ENCODE measurements at places on chromosomes 1 and 21.

GRCh38 chr1:101288491-101288944 is 51.7 kb downstream of the S1PR1 start:
- peak; percentile 84 for DNase-seq

GRCh38 chr1:54825696-54826095 is 24.6 kb upstream of the TTC22 start:
- no peak for DNase-seq

DNA sequence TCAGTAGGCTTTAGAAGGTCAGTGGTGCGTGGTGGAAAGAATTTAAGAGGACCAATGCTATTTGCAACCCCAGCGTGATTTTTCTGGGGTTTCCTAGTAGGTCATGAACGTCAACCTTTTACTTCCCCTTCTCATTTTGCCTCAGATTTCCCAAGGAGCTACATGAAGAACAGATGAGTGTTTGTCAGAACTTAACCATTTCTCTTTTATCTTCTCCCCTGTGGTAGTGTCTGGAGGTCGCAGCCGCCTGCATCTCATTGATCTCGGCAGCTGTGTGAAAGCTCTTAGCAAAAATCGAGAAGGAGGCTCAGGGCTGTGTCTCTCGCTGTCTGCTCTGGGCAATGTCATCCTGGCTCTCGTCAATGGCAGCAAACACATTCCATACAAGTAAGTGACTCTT is 491.1 kb downstream of the KIF26B start:
- DNase-seq = no peak

DNA sequence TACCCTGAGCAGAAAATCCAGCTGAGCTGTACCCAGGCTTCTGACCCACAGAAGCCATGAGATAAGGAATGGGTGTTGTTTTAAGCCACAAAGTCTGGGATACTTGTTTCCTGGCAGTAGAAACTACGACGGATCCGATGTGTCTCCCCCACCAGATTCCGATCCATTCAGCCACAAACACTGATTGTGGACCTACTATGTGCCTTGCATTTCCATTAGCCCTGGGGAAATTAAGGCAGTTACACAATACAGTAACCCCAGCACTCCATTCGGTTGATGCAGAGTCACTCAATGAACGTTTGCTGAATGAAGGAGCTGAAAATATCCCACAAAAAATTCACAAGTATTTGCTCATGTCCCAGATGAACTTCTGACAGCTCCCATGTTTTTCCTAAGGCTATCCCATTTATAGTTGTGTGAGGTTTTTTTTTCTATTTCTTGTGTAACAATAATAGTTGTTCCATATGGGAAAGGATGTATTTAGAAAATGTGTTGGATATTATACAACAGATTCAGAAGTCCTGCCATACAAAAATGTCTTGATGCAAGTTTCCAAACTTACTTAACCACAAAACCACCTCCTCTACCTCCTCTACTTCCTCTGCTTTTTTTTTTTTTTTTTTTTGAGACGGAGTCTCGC is 29.6 kb upstream of the KAZN start:
- no peak for DNase-seq

DNA sequence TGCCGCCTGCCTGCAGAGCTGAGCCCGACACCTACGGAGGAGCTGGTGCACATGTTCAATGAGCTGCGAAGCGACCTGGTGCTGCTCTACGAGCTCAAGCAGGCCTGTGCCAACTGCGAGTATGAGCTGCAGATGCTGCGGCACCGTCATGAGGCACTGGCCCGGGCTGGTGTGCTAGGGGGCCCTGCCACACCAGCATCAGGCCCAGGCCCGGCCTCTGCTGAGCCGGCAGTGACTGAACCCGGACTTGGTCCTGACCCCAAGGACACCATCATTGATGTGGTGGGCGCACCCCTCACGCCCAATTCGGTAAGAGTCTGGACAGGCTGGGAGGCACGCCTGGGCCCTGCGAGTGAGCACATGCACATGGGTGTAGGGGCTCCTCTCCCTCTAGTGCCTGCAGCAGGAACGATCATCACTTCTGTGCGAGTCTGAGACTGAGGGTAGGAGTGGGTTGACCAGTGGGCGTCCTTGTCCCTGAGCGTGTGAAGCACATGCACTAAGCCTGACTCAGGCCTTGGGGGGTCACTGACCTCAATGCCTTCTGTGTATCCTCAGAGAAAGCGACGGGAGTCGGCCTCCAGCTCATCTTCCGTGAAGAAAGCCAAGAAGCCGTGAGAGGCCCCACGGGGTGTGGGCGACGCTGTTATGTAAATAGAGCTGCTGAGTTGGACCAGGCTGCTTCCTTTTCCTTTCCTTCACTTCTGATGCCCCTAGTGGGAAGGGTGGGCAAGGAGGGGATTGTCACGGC is 6.9 kb downstream of the DMAP1 start:
- no peak for DNase-seq

DNA sequence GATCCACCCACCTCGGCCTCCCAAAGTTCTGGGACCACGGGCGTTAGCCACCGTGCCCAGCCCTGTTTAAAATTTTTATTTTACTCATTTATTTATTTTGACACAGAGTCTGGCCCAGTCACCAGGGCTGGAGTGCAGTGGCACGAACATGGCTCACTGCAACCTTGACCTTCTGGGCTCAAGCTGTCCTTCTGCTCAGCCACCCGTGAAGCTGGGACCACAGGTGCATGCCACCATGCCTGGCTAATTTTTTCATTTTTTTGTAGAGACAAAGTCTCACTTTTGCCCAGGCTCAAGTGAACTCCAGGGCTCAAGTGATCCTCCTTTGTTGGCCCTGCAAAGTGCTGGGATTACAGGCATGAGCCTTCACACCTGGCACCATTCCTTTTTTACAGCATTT is 27.5 kb upstream of the DNAJC6 start:
- no peak for DNase-seq

DNA sequence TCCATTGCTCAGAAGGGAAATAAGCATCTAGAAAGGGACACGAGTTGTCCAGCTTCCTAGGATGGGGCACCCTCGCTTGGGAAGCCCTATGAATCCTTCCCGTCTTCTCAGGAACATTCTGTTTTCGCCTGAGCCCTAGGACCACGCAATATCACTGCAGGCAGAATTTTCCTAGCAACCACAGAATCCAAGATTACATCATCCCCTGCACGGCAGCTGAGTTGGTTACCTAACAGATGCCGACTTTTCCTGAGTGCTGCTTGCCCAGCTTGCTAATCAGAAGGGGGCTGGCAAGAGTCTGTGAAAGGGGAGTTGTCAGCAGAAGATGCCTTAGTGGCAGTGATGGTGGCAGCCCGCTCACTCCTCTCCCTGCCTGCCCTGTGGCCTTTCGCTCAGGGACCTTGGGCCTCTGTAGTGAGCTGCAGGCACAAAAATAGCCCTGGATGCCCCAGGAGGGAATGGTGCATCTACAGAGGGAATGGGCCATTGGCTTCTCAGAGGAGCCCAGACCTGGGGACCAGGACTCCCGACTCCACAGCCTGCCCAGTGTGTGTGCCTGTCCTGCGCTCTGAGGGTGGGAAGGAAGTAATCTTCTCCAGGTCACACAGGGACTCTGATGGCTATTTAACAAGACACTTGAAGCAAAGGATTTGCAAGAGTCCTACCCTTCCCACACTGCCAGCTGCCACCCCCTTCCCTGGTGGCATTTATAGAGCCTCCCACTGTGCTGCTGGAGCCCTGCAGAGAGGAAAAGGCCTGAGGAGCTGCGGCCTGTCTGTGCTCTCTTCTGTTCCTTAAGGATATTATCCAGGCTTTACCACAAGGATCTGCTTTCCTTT is 28.9 kb upstream of the CLSTN1 start:
- no peak for DNase-seq

- no peak for DNase-seq
These were observed 7.5 kb downstream of the KIAA1614 start for GRCh38 chr1:180920193-180920592.

DNA sequence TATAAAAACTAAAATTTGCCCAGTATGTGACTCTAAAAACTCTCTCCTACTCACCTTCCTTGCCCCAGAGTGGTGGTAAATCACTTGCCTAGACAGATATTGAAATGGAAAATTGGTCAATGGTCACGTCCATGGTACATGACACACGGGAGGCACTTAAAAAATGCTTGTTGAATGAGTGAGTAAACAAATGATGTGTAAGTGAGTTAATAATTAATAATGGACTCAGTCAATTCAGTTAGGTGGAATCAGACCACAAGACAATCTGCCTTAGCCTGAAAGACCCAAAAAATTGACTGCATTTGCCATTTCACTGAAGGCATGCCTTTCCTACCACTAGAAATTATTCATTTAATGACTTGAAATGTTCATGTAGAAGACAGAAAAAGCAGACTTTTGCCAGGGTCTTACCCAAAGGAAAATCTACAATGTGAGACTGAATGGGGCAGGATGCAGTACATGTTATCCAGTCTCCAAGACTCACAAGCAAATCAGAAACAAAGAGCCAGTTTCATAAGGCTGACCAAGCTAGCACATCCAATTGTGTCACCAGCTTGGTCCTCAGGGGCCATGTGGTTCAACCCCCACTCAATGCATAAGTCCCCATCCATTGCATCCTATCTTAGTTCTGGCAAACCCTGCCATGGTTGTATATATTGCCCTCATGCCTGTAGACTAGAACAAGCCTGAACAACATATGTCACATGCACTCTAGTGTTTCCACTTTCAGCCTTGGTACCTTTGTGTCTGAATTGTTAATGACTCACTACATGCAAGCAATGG is 73.6 kb downstream of the TBX15 start:
- peak; percentile 98 for DNase-seq

- DNase-seq = no peak
These were observed 398.3 kb downstream of the DUSP10 start for GRCh38 chr1:221343607-221344006.

DNA sequence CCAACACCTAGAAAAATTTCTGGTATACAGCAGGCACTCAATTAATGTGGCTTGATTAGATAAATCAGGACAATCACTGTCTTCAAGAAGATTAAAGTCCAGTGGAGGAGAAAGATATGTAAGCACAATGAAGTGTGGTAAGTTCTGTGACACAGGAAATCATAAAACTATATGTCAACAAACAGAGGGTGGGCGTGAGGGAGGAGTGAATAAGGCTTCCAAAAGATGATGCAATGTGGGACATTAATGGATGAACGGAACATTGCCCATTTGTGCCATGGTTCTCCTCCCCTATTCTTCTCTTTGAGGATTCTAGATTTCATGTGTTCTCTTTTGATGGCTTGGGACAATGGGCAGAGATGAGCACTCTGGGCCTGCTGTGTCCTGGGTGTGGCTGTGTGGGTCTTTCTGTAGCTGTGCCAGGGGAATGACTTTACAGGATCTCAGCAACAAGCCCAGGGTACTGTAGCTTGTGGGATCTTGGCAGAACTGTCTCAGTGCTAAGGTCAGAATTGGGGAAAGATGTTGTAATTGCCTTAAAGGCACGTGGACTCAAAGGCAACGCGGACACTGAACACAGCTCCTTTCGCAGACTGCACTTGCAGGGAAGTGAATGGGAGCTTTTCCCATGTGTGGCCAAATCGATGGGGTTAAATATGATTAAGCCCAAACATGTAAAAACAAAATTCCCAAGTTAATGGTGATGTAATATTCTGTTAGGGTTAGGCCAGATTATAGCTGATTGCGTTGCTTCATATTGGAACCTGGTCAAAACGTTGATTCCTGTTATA is 366.9 kb downstream of the TGFB2 start:
- DNase-seq = peak; percentile 50

DNA sequence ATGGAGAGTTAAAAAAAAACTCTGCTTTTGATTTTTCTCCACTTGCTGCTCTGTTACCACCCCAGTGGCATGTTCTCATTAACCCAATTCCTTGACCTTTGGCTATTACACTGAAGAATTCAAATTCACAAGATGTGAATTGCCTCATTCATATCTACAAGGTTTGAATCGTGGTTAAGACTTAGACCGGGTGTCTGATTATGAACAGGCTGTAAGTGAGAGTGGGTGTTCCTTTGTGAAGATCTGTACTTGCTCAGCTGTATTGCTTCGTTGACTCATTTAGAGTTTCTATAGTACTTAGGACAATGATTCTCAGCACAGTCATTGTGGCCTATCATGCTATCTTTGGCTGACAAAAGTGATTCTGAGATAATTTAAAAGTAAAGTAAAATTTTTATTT is 36.4 kb downstream of the DNM3 start:
- peak; percentile 83 for DNase-seq

- DNase-seq = no peak
These were observed 26.4 kb upstream of the ROR1 start for GRCh38 chr1:63747445-63747844.

DNA sequence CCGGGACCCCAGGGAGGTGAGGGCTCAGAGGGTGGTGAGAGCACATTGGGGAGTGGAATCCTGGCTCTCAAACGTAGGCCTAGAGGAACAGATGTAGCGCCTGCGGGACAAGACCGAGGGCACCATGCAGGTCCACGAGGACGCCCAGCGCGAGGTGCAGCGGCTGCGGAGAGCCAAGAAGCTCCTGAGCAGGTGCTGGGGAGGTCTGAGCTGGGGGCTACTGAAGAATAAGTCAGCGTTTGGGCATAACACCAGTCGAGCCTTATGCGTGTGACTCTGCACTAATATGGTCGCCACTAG is 2.6 kb upstream of the NBPF3 start:
- no peak for DNase-seq

GRCh38 chr1:39683591-39684312 is 7.5 kb downstream of the HPCAL4 start:
- DNase-seq = no peak

GRCh38 chr1:26274801-26275425 is 5.0 kb upstream of the SH3BGRL3 start:
- no peak for DNase-seq

GRCh38 chr1:34712007-34712688 is 42.7 kb upstream of the GJB5 start:
- DNase-seq = no peak

DNA sequence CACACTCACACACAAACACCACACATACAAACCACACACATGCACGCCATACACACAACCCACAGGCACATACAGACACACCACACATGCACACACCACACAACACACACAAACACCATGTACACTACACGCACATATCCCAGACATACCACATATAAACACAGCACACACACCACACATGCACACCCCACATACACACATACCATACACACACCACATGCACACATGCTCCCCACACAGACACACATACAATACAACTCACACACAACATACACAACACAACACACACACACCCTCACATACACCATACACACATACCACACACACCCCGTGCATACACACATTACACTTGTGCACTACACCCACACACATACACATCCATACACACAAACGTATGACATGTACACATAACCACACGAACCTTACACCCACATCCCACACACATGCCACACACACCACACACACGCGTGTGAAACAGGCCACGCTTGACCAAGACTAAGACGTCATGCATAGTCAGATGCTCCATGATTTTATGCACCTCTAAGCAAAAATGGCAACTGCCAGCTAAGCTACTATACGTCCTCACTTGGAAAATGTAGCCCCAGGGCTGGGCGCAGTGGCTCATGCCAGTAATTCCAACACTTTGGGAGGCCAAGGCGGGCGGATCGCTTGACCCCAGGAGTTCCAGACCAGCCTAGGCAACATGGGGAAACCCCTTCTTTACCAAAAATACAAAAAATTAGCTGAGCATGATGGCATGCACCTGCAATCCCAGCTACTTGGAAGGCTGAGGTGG is 77.4 kb upstream of the TMPRSS2 start:
- DNase-seq = peak; percentile 10

GRCh38 chr1:245684166-245684565 is 529.4 kb downstream of the KIF26B start:
- no peak for DNase-seq
